Calu3 (cell line): ENCODE measurements at places on chromosomes 1 and 21. TPM values are rescaled to one million over a fixed set of nuclear protein-coding genes. Genes with fewer than 3 reads are reported as not detected.

GRCh38 chr1:26019641-26020315 is 1.8 kb upstream of the EXTL1 start:
- no peak for DNase-seq

DNA sequence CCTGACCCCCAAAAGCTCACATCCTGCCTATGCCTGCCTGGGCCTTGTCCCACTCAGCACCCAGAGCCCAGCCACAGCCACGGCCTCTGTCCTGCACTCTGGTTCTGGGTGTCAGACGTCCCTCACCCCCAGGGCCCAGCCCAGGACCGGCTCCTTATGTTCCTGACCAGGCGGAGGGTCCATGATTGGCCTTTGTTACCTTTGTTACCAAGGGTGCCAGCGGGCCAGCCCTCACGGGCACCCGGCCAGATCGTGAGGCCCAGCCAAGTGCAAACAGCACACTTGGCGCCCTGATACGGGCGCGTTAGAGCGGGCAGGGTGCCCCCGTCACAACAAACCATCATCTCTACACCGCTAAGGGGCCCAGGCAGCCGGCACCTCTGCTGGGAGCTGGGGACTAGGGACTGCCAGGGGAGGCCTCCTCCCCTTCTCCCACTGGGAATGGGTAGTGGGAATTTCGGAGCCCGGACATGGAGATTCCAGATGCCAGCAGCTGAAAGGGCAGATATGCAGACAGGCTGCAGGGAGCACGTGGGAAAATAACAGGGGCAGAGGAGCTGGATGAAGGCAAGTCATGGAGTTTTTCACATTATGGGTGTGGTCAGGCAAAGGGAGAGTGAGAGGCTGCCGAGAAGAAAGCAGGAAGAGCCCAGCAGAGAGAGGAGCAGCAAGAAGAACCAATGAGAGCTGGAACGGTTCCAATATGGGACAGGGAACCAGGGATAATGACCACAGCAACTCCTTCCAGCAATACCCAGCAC is 22.1 kb downstream of the HSPG2 start:
- DNase-seq: no peak

DNA sequence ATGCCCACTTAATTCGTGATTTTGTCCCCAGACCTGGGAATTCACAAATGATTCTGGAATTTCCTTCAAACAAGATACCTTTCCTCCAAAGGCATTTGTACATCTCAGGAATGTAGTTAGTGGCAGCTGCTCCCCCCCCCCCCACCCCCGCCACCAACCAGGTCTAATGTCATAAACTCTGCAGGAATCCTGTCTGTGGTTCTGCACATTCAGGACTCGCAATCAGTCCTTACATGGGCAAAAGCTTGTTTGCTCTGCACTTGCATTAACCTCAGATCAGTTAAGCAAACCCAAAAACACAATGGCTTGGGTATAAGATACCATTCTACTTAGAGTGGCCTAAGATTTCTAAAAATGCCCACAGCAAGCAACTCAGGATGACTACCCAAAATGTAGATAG is 143.8 kb downstream of the TGFB2 start:
- DNase-seq: peak; percentile 31

DNA sequence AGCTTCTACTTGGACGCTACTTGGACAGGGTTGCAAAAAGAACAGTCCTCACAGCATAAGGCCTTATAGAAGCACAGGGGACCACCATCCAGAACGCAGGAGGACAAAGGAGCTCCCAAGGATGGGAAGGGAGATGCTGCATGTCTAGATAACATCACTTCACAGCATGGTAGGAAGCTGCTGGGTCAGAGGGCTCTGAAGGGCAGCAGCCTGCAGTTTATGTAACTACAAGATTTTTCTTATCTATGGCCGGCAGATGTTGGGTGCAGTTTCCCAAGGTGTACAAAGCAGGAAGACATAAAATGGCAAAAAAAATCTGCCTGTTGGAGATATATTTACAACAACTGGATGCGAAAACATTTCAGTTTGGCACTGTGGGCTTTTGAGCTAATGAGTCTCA is 45.3 kb upstream of the SLC5A9 start:
- no peak for DNase-seq

- no peak for DNase-seq
These were observed 67.7 kb upstream of the GCLM start for GRCh38 chr1:93976711-93977597.

DNA sequence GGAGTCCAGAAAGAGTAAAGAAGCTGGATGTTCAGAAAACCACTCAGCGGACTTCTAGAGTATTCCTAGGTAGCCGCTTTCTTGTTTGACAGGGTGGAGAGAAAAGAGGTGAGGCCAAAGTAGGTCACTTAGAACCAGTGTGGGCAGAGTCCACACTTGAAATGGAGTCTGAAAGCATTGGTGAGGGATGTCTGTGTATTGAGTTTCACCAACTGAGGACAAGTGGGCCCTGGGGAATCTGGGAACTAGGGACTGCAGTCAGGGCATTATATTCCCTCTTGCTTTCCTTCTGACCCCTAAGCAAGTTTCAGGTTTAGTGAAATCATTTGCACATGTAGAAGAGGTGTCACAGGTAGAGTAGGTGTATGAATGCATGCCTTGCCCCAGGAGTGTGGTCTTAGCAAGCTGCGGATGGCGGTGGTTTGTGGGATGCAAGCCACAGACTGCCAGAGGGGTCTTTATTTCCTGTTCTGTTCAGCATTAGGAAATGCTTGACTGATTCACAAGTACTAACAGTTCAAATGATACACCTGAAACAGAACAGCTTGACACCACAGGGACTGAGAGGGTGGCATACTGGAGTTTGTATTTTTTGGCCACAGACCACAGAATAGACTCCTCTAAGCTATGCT is 1.1 kb upstream of the GNG12 start:
- no peak for DNase-seq

- DNase-seq: no peak
These were observed 655.8 kb downstream of the BRINP3 start for GRCh38 chr1:189821833-189822232.

DNA sequence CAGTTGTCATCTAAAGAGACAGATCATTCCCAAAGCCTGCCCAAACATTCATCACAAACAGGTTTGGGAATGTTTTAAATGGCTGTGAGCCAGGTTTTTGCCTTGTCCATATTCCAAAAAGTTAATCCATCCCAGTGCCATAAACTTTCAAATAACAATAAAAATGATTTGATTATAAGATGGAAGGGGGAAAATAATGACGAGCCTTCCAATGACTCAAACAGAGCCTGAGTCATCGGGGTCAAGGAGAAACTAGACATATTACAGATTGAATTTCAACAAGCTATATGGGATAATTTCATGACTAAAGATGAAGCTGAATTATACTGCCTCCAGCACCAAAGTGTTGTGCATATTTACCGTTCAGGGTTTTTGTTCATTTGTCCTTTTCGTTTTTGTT is 195.8 kb upstream of the PKN2 start:
- DNase-seq: no peak

DNA sequence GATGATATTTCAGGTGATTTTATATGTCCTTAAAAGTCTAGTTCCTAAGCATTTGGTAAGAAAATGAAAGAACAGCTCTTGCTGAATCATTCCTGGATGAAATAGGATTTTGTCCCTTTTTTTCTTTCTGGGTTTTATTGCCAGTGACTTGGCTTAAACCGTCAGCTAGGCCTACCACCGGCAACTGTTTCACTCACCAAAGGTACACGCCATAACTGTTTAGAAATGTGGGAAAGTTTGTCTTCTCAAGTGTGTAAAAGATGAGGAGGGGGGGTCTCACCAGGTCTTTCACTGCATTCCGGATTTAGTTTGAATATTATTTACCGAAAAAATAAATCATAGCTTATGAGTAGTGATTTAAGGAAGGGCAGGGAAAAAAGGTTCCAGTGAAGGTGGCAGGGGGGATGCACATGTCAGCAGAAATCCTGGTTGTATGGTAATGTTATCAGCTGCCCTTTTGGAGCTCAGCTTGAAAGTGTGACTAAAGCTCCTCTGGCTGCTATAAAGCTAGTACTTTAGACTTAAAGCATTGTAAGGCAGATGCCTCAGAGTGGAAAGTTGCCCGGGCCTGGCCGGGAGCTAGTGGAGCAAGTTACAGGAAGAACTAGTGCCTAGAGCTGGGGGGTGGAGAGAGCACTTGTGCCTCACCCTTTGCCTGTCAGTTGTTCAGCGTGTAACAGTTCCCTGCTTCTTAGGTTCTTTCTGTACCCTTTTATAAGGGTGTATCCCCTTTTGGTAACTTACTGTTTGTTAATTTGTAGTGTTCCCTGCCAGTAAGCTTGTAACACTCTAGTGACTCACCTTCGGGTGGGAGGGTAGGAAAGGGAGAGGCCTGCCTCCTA is 3.1 kb downstream of the ATP1A1 start:
- peak; percentile 40 for DNase-seq

GRCh38 chr1:94755675-94756074 is 64.5 kb upstream of the SLC44A3 start:
- no peak for DNase-seq

DNA sequence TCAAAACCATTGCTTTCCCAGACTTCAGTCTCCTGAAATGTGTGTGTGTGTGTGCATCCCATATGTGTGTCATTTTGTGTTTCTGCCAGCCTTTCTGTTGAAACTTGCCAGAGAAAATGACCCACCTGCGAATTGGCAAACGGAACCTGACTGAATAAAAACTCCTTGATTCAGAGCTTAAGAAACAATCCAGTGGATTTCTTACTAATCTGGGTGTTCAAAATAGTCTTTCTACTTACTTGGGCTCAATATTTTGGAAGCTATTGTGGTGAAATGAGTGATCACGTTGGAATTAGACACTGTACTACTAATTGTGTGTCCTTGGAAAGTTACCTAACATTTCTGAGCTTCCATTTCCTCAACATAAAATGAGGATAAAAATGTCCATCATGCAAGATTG is 138.9 kb upstream of the ERG start:
- no peak for DNase-seq

GRCh38 chr1:234862944-234863515 is 253.1 kb upstream of the IRF2BP2 start:
- no peak for DNase-seq

DNA sequence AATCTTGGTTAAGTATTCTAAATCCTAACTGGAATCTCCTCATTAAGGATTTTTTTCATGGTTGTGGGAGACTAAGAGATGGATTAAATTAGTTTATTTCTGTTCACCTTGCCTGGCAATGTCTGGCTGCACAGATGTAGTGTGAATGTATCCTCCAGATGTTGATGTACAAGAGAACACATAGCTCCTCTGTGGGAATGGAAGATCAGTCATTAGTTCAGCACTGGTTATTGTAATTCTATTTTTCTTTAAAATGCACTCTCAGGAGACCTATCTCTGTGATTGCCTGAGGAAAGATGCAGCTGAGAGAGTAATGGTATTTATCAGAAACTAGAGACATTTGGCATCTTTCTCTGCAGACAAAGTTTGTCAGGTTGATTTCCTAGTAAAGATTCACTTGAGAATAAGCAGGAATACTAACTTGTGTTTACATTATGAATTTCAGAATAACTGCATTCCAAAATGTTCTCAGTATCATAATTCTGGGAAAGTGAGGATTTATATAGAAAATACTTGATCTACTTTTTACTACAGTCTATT is 178.6 kb downstream of the GIPC2 start:
- DNase-seq: no peak

DNA sequence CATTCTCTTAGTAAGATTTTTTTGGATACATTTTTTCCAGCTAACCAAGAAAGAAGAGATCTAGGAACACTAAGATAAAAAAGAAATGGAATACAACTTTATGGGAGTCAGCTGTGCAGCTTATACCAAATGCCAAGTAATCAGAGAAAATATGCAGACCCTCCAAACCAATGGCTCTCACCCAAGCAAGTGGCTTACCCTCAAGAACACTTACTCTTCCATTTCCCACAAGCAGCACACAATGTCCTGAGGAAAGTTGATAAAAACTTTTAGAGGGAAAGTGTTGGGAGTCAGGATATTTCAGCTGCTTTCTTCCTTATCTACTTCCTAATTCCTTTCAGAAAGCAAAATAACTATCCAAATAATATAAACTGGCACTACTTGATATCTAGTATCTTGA is 631.8 kb downstream of the RWDD3 start:
- DNase-seq: no peak

- no peak for DNase-seq
These were observed 423.0 kb downstream of the RPS6KC1 start for GRCh38 chr1:213474054-213474453.

- no peak for DNase-seq
These were observed 576.0 kb downstream of the LMO4 start for GRCh38 chr1:87904651-87905050.

DNA sequence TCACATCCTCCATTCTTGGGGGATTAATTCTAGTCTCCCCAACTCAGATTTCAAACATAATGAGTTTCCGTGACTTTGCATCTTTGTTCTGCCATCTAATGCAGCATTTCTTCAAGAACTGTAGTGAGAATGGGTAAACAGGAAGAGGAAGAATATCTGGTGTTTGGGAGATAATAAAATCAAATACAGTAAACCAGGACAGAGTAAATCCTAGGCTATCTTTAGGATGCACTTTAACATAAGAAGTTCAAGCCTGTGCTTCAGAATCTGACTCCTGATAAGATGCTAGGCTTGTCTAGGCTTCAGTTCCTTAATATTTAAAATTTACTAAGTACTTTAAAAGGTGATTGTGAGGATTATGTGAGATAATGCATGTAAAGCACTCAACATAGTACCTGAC is 27.9 kb downstream of the PATJ start:
- DNase-seq: no peak

GRCh38 chr1:16450863-16451481 is 10.4 kb downstream of the NECAP2 start:
- no peak for DNase-seq

GRCh38 chr1:244092964-244093638 is 42.0 kb downstream of the ZBTB18 start:
- DNase-seq: peak; percentile 20

GRCh38 chr1:75542818-75543570 is 67.9 kb downstream of the SLC44A5 start:
- DNase-seq: no peak

The OR6K3 gene
- not detected in 2 replicates for total RNA-seq

The CELSR2 gene
- total RNA-seq: 5.1 and 5.3 TPM in 2 replicates

The BEND5 gene
- 0.87 TPM in 1 of 2 replicates, not detected in the other for total RNA-seq

The S100A14 gene
- total RNA-seq: 74.6 and 106 TPM in 2 replicates

The SIM2 gene
- total RNA-seq: 15.1 and 15.4 TPM in 2 replicates

The SMYD3 gene
- total RNA-seq: 34.2 and 35.1 TPM in 2 replicates

The PGBD5 gene
- total RNA-seq: 27.4 and 37.8 TPM in 2 replicates

The CBR3 gene
- total RNA-seq: 2.8 and 3.1 TPM in 2 replicates

The SEC16B gene
- total RNA-seq: 4.2 and 6.2 TPM in 2 replicates

The SUSD4 gene
- total RNA-seq: 7.2 and 9.7 TPM in 2 replicates
